ENCODE measurements at places on chromosomes 16 and 17. TPM values are rescaled to one million over a fixed set of nuclear protein-coding genes. Genes with fewer than 3 reads are reported as not detected.

Gene CA7
- not detected for total RNA-seq

Gene MEOX1
- 7.7 TPM for total RNA-seq

Gene MYLK3
- 0.97 TPM for total RNA-seq

Gene SLC16A3
- total RNA-seq, result 53.7 TPM

Gene DLG4
- total RNA-seq, result 21.2 TPM

Gene CAMKK1
- 11.8 TPM for total RNA-seq

DNA sequence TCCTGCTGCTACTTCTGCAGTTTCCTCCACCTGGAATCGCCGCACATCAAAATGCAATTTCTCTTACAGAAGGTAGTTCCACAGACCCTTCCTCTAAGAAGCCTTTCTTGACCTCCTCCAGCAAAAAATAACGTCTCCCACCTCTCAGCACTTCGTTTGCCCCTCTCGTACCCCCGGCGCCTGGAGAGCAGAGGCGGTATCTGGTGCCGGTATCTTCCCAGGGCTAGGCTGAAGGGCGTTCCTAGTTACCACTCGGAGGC, 482 bp downstream of the DCTPP1 start:
- DNase-seq, result no peak

GRCh38 chr17:68103148-68103547, 67.6 kb downstream of the KPNA2 start:
- no peak for DNase-seq

GRCh38 chr17:62179525-62180161, 114.6 kb upstream of the MED13 start:
- DNase-seq, result no peak

DNA sequence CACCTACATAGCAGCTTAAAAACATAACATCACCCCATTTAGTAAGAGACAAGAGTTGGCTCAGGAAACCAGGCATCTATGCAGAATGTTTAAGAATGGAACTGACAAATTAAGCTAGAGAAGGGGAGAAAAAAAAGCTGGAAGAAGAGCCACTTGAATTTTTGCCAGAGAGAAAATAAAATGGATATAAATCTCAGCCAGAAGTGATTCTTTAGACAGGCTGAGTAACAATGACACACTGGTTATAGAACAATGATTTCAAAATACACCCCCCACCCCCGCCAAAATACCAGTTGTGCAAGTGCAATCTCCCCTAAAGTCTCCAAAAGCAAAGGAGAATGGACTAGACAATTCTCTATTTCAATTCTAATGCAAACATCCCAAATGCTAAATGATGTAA, 22.4 kb downstream of the LSM12 start:
- peak; percentile 0 for DNase-seq

GRCh38 chr17:43958748-43959352, 5.1 kb upstream of the PYY start:
- no peak for DNase-seq

DNA sequence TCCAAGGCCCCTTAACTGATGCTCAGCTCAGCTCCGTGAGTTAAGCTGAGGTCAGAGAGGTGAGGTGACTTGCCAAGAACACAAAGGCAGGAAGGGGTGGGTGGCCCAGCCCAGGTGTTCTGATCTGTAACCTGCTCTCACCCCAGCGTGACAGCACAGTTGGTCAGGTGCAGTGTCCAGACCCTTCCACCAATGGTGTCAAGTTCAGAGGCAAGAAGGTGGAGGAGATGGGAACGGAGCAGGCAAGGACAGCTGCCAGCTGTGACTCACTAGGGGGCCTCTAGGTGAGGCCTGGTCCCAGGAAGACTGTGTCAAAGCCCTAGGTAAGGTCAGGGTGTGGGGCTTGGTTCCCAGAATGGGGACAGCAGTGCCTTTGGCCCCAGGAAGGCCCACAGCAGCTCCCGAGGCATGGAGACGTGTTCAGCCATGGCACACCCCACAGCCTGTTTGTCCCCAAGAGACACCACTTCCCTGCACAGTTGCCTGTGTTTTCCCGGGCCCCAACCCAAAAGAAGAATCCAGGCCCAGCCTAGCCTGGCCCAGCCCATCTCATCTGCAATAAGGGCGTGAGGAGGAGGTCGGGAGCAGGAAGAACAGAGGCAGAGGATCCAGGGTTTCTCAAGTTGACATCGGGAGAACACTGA, 7.2 kb downstream of the WFIKKN2 start:
- no peak for DNase-seq

DNA sequence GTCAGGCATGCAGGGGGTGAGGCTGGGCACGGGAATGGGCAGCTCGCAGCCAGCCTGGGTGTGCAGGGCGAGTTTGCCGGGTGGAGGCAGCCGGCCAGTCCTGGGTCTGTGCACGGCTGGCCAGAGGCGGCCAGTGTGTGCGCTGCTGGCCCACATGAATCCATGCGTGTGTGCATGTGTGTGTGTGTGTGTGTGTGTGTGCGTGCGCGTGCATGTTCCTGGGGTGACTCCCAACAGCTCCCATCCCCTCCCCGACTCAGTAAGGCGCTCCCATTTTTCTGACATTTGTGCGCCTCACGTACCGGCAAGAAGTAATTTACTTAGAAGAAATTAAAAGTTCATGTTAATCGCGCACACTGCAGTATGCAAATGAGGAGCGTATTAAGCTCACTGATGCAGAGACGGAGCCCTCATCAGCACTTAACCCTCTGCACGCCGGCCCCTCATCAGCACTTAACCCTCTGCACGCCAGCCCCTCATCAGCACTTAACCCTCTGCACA, 55.4 kb upstream of the ACSF3 start:
- peak; percentile 47 for DNase-seq

DNA sequence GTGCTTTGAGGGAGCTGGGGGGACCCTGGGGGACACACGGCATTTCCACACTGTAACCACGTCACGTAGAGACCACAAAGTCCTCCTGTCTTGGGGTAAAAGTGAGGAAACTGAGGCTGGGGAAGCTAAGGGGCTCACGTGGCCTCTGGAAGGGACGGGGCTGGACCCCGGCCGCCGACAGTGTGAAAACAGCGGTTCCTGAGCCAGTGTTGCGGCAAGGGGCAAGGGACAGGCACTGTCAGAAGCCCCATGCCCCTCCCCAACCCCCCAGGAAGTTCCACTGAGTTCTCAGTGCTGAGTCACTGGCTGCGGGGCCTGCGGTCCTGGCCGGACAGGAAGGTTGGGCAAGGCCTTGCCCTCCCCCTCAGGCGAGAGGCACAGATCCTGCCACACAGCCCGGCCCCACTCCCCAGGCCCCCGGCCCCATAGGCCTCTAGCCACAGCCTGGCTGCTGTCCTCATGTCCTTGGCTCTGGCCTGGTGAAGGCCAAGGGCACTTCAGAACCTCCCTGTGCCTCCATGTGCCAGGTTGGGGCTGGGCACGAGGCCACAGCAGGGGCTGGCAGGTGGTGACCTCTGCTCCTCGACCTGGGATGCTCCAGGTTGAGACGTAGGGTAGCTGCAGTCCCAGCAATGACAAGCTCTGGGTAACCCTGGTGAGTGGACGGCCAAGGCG, 5.0 kb upstream of the CCDC57 start:
- DNase-seq, result peak; percentile 95

DNA sequence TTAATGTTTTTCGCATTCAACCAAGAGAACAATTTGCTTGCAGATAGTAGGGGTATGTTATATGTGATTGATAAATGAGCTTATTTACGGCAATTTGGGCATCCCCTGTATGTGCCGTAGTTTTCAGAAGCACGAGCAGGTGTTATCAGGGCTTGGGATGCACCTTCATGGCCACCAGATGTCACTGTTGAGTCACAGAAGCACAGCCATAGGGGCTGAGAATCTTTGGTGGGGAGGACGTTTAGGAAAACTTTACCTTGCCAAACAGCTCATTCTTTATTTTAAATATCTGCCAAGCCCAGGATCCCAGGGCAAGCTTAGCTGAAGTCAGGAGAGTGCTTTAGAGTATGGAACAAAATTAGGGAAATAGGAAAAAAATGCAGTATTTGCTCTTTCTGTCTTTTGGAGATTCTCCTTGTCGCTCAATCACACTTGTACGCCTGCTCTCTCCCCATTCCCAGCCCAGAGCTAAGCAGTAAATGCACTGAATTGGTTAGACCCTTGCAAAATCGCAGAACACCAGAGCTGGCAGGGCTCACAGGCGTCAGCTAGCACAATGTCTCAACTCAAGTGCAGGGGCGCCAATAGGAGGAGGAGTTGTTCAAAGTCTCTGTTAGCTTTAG, 93.6 kb upstream of the MPHOSPH6 start:
- no peak for DNase-seq

- DNase-seq, result no peak
These were observed 79.8 kb downstream of the ZDHHC7 start for GRCh38 chr16:84931506-84931905.
